ENCODE measurements at places on chromosomes 2 and 18.

- DNase-seq, result no peak
These were observed 562.6 kb downstream of the DCDC2C start for GRCh38 chr2:4265936-4266335.

GRCh38 chr2:2046497-2046896 lies 284.6 kb downstream of the MYT1L start:
- DNase-seq, result no peak

- DNase-seq, result no peak
These were observed 30.6 kb downstream of the SPTBN1 start for GRCh38 chr2:54486766-54487165.

- DNase-seq, result no peak
These were observed 274.6 kb downstream of the ETAA1 start for GRCh38 chr2:67671464-67672450.

GRCh38 chr2:176321916-176322315 lies 52.7 kb downstream of the MTX2 start:
- DNase-seq, result no peak

DNA sequence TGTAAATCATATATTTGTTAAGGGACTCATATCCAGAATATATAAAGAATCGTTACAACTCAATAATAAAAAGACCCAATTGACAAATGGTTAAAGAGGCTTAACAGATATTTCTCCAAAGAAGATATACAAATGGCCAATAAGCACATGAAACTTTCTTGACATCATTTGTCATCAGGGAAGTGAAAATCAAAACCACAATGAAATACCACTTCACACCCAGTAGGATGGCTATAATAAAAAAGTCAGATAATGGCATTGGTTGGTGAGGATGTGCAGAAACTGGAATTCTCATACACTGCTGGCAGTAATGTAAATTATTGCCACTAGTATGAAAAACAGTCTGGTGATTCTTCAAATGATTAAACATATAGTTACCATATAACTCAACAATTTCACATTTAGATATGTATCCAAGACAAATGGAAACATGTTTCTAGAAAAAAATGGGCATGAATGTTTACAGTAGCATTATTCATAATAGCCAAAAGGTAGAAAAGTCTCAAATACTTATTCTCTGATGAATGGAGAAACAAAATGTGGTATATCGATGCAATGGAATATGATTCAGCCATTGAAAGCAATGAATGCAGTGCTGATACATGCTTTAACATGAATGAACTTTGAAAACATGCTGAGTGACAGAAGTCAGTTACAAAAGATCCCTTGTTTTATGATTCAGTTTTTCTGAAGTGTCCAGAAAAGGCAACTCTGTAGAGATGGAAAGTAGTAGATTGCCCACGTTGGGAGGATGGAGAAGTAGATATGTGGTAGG lies 304.6 kb upstream of the ZEB2 start:
- no peak for DNase-seq

GRCh38 chr2:36523153-36523552 lies 74.8 kb downstream of the FEZ2 start:
- no peak for DNase-seq

Data from GF-D8 (cell line).